ENCODE measurements at places on chromosomes 1 and 21. TPM values are rescaled to one million over a fixed set of nuclear protein-coding genes. Genes with fewer than 3 reads are reported as not detected.

DNA sequence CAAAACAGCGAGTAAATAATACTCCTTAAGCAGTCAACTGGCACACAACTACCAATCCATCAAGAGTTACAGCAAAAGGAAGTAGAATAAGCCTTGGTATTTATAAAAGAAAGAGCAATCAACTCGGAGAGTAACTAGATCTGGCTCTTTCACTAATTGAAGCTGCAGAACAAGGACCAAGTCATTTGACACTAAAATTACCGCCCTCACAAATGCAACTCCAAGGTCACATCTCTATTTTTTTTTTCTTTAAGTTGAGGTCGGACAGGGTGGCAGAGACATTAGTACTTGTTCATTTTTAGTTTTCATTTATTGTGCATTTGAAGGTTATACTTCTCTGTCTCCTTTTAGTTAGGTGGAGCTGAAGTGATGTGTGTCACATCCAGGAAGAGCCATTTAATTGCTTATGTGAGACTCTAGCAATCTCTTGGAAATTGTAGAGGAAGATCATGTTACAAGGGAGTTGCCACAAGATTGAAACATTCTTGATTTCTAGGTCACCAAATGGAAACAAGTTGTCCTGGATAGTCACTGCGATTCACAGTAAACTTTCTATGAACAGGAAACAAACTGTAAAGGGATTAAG, 138.1 kb upstream of the ADAMTS5 start:
- no peaks in the 10 kb centered on the region for H3K4me1 ChIP-seq
- DNase-seq, result no peak
- H3K27me3 ChIP-seq, result no peaks in the 10 kb centered on the region
- no peak overlapping the region for H3K4me3 ChIP-seq
- no peaks in the 10 kb centered on the region for H3K36me3 ChIP-seq

- H3K4me1 ChIP-seq, result peaks cover 14% of the 10 kb centered on the region
- H3K36me3 ChIP-seq, result no peaks in the 10 kb centered on the region
- DNase-seq, result no peak
- H3K4me3 ChIP-seq, result no peak overlapping the region
Observed at GRCh38 chr21:44907966-44908895, 12.5 kb downstream of the ITGB2 start.

DNA sequence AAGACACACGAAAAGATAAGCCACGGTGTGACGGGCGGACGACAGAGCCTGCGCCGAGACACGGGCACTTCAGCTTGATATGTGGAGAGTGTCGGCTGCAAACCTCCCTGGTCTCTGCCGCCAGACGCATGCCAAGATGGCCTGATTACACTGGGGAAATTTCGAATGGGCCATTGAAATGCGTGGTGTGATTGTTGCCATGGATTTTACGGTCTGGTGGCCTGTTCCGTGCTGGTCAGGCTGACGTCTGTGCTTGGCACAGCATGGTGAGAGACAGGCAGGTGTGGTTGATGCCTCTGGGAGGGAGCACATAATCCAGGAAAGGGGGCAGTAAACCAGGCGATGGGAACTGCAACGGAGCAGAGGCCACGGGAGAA, 105.6 kb upstream of the TMPRSS2 start:
- peaks cover 7% of the 10 kb centered on the region for H3K4me1 ChIP-seq
- DNase-seq, result no peak
- H3K4me3 ChIP-seq, result no peak overlapping the region
- H3K27ac ChIP-seq, result peak overlapping the region; percentile 65
- H3K36me3 ChIP-seq, result no peaks in the 10 kb centered on the region

DNA sequence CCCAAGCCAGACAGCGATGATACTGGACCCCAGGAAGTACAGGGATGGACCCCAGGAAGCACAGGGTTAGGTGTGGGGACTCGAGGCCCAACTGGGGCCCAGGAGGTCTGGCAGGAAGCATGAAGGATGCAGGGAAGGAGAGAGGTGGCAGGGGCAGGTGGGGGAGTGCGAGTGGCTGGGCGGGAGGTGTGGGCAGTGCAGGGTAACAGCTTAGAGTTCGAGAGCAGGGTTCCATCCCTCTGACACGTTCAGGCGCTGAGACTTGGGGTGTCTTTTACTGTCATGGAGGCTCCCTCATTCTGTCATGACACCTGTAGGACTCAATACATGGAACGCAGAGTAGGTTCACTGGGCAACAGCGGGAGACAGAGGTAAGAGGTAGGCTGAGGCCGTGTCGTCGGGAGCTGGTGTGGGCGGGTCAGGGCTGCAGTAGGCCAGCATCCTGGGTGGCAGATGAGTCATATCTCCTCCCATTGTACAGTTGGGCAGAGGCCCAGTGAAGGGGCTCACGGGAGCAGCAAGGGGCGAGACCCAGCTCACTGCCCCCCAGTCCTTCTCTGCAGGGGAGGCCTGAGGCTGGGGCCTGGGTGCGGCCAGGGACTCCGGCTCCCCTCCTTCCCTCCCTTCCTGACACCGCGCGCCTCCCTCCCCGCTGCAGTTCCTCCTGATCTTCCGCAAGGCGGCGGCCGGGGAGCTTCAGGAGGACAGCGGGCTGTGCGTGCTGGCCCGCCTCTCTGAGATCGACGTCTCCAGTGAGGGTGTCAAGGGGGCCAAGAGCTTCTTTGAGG, 11.6 kb upstream of the CTRC start:
- H3K27me3 ChIP-seq, result no peaks in the 10 kb centered on the region
- H3K4me1 ChIP-seq, result peaks cover 6% of the 10 kb centered on the region
- peak overlapping the region; percentile 44 for H3K27ac ChIP-seq
- no peaks in the 10 kb centered on the region for H3K36me3 ChIP-seq
- DNase-seq, result peak; percentile 58

DNA sequence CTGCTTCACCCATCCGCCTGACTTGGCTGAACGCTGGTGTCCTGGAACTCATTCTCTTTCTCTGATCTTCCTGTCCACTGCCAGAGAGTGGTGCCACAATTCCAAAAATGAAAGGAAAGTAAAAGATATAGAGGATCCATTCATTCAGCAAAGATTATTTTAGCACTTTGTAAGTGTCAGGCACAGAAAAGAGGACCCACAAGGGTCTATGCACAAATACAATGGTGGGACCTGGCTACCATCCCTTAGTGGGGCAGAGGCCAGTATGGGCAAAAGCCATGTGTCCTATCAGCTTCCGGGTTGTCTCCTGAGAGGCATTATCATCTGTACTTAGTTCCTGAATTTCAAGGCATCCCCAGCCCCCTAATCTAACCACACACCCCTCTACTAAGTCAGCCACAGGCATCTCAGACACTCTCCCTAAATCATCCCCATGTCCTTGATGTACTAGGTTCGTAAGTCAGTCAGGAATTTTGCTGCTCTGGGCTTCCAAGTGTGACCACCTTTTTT, 19.0 kb downstream of the SSR2 start:
- no peaks in the 10 kb centered on the region for H3K4me1 ChIP-seq
- no peaks in the 10 kb centered on the region for H3K36me3 ChIP-seq
- no peak overlapping the region for H3K27ac ChIP-seq
- H3K27me3 ChIP-seq, result no peaks in the 10 kb centered on the region
- no peak for DNase-seq

DNA sequence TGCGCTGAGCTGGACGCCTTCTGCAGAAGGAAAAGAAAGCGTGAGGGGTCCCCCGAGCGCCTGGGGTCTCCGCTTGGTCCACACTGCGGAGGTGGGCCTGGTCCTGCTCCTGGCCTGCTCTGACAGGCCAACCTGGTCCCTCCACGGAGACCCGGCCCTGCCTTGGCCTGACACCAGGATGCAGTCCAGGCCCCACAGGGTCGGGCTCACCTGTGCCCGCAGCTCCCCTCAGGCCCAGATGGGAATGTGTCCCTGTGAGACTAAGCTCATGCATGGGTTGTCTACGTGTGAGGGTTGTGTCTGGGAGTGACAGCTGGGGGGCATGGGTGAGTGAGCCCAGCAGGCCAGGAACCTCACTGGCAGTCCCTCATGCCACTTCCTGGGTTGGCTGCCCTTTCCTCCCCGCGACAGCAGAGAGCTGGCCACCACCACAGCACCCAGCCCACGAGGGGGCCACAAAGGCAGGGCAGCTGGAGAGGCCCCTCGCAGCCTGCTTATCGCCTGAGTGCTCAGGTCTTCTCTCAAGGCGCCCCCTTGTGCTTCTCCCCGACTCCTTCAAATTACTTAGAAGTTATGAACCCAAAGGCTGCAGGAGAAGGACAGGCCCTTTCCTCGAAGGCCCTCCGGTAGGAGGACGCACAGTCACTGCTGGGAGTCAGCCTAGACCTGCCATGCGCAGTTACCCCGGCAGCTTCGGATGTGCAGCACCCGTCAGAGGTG, 41.1 kb downstream of the SLC45A1 start:
- peaks cover 67% of the 10 kb centered on the region for H3K36me3 ChIP-seq
- no peak for DNase-seq
- no peaks in the 10 kb centered on the region for H3K27me3 ChIP-seq
- H3K27ac ChIP-seq, result peak overlapping the region; percentile 47

DNA sequence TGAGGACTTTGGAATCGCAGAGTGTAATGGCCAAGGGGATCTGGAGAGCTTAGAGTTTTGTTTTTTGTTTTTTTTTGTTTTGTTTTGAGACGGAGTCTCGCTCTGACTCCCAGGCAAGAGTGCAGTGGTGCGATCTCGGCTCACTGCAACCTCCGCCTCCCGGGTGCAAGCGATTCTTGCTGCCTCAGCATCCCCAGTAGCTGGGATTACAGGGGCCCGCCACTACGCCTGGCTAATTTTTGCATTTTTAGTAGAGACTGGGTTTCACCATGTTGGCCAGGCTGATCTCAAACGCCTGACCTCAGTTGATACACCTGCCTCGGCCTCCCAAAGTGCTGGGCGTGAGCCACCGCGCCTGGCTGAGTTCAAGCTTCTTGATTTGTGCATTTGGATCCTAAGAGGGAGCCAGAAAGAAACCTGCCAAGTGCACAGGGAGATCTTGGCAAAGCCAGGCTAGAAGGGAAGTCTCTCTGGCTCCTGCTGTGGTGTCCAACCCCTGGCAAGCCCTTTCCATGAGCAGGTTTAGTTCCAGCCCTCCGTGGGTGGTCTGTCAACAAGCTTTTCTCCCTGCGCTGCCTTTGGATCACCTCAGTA, 852 bp downstream of the FAAH start:
- H3K4me1 ChIP-seq, result peaks cover 17% of the 10 kb centered on the region
- peak overlapping the region; percentile 47 for H3K4me3 ChIP-seq
- peak; percentile 68 for DNase-seq
- no peaks in the 10 kb centered on the region for H3K27me3 ChIP-seq
- H3K27ac ChIP-seq, result peak overlapping the region; percentile 76
- no peaks in the 10 kb centered on the region for H3K36me3 ChIP-seq

DNA sequence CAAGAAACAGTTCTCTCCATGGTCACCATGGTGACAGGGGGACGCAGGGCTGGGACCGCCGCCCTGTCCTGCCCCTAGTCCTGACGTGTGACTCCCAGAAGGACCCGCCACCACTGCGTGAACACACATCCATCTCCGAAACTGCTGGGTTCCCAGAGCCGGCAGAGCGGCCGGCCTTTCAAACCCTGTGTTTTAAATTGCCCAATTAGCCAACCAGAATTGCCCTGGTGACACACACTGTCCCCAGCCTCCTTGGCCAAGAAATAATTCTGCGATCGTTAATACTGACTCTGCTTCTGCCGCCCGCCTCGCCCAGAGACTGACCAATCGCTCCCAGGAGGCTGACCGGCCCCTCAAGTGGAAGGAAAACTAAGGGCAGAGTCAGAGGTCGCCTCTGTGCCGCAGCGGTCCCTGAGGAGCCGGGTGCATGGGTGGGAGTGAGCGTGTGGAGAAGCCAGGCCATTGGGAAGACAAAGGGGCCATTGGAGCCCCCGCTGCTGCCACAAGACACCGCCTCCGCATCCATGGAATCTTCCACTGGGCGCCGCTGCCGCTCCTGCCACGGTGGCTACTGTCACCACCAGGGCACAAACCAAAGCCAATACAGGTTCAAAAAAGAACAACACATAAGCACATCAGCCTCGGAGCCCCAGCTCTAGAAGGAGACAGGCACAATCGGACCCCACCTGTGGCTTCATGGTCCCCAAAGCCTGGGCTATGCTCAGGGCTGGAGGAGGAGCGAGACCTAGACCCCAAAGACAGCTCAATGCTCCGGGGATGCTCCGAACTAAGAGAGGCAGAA, 273.2 kb downstream of the NPHP4 start:
- no peak for DNase-seq
- H3K36me3 ChIP-seq, result no peaks in the 10 kb centered on the region
- H3K27me3 ChIP-seq, result no peaks in the 10 kb centered on the region
- H3K27ac ChIP-seq, result no peak overlapping the region

DNA sequence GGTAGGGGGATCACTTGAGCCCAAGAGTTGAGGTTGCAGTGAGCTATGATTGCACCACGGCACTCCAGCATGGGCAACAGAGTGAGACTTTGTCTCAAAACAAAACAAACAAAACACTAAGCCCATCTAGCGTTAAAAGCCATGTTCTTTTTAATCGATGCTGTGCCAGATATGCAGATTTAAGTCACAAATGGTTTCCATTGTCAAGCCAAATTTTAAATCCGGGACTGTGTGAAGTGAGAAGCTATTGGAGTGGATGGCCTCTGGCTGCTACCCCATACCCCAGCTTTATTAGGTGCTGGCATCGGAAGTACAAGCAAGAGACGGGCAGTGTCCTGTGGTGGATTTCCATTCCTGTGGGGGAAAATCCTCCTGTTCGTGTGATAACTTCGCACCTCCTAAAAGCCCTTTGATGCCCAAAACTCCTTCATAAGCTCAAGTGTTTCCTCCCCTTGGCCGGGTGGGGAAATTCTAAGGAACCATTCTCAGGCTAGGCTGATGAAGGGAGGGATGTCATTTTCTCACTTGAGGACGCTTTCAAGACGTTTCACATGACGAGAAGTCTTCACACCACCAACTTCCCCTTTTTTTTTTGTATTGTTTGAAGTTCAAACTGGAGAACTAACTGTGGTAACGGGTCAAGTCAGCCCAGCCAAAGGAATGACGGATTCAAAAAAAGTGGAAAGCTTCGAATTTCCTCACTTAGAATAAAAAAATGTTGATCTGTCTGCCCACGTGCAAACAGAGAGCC, 140.8 kb downstream of the KAZN start:
- no peak for DNase-seq
- H3K4me3 ChIP-seq, result no peak overlapping the region
- H3K27ac ChIP-seq, result no peak overlapping the region

- no peaks in the 10 kb centered on the region for H3K27me3 ChIP-seq
- H3K4me3 ChIP-seq, result peak overlapping the region; percentile 74
- H3K4me1 ChIP-seq, result peaks cover 15% of the 10 kb centered on the region
Observed at GRCh38 chr21:32278103-32278502, 746 bp downstream of the MIS18A start.

- no peaks in the 10 kb centered on the region for H3K27me3 ChIP-seq
- H3K4me3 ChIP-seq, result no peak overlapping the region
- no peaks in the 10 kb centered on the region for H3K36me3 ChIP-seq
- H3K27ac ChIP-seq, result no peak overlapping the region
- DNase-seq, result no peak
Observed at GRCh38 chr1:248627971-248628844, 6.7 kb downstream of the OR2T11 start.

- no peaks in the 10 kb centered on the region for H3K27me3 ChIP-seq
- DNase-seq, result no peak
- no peak overlapping the region for H3K27ac ChIP-seq
- no peak overlapping the region for H3K4me3 ChIP-seq
- H3K4me1 ChIP-seq, result no peaks in the 10 kb centered on the region
Observed at GRCh38 chr1:206905295-206906164, 8.3 kb downstream of the IL24 start.

Gene CYP4Z1
- total RNA-seq, result 0.87 TPM

Gene SPATA45
- total RNA-seq, result not detected

Gene FAM72C
- total RNA-seq, result 0.97 TPM

Gene DLGAP3
- total RNA-seq, result 0.14 TPM

Gene TSNAX
- total RNA-seq, result 41.2 TPM

Gene PPFIA4
- total RNA-seq, result 0.50 TPM

Gene IGSF9
- 7.6 TPM for total RNA-seq
